ENCODE measurements at places on chromosomes 1 and 21.

GRCh38 chr1:34426325-34426896, 249.7 kb downstream of the C1orf94 start:
- DNase-seq, result peak; percentile 24

- DNase-seq, result peak; percentile 40
Measured at GRCh38 chr1:160108888-160109662, 6.5 kb upstream of the ATP1A2 start.

DNA sequence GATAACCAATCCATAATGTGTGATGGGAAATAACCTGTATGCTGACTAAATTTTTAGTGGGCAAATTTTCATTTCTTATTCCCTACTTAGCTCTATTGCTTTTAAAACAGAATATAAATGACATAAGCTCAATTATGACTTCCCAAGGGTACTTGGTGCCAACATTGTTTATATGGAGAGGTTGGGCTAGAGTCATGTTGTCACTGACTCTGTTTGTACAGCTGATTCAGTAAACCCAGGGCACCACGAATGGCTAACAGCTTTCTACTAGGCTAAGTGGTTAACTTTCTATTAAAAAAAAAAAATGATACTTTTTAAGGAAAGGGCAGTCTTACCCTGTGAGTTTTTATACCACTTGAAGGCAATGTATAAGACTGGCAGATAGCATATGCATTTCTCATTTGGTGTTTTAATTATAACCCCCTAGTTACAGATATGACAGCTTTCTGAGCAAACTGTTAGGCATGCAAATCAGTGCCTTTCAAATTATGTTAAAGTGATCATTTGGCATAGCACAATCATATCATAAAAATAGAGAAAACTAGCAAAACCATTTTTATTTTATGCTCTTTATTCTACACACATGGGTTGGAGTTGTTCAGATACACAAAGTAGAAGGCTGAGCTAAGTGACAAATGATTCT, 147.1 kb downstream of the DNM3 start:
- no peak for DNase-seq

DNA sequence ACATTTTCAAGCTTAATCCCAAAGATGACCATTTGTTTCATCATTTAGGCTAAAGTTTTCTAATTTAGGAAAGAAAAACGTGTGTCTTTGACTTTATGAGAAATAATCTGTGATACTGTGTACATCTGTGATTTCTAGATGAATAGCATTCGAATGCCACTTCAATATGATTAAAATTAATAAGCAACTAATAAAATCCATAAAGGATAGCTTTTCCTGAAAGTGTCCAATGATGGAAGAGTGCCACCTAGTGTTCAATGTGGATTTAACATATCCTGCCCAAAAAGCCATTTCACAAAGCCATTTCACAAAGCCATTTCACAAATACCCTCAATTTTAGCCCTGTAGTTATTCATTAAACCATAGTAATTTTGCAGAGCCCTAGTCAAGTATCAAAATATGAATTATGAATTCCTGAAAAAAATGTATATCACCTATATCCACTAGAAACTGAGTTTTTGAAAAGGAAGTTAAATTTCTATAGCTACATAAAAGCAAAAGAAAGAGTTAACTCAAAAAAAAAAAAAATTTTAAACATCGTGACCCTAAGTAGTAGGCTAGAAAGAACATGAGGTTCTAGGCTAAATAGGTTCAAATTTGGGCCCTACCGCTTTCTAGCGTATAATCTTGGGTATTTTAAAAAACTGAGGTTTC, 19.1 kb downstream of the NME7 start:
- peak; percentile 62 for DNase-seq

GRCh38 chr1:235864931-235865525, 1.7 kb downstream of the LYST start:
- peak; percentile 13 for DNase-seq

DNA sequence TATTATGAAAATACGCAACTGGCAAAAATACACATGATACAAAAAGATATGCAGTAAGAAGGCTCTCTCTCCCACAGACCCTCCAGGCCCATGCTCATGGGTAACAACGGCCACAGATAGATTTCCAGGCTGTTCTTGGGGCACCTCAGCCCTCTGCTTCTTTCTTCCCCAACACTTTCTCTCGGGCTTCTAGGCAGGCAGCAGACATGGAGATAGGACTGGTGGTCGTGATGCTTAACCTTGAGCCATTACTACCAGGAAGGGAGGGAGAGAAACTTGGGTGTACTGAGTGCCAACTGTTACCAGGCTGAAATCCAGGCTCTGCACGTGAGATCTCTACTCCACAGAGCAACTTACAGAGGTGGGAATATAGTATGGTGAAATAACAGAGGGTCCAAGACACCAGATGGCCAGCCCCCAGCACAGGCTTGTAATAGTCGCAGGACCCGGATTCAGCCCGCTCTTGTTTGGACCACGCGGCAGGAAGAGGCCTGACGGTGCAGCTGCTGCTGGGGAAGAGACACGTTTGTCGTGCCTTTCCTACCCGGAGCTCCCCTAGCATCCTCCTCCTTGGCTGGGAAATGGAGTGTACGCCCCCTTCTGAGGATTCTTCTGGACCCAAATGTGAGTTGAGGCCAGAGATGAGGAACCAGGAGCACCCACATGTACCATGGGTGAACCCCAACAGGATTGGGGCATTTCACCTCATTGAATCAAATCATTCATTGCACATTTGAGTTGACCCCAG, 441.1 kb upstream of the VAMP3 start:
- no peak for DNase-seq

DNA sequence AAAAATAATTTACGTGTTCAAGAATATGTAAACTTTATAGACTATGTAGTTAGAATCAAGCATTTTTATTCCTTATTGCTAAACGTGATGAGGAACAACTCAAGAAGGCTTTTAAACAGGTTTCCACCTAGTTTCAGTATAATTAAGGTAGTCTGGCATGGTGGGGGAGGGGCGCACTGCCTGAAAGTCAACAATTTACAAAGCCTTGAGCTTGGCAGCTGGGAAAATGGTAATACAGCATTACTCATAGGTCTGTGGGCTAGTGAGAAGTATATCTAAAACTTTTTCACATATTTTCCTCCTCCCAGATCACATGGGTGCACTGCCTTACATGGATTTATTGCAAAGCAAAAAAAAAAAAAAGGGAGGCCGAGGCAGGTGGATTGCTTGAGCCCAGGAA, 75.2 kb downstream of the EVI5 start:
- peak; percentile 76 for DNase-seq

DNA sequence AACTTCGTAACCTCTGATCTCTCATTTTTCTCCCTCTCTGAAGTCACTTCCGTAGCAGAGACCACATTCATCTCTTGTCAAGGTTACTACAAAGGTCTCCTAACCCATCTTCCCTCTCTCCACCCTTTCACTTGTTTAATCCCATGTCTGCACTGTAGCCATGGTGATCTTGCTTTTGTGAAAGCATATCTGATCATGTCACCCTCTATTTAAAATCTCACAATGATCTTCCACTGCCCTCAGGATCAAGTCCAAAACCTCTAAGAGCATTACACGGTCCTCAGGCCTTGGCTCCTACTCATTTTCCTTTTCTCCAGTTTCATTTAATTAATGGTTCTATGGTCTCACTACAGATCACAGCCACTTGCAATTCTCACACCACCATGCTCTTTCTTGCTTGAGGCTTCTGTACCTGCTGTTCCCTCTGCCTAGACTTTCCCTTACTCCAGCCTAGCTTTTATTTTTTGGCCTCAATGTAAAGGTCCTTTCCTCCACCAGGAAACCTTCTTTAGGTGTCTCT, 12.1 kb downstream of the ARHGEF11 start:
- DNase-seq, result no peak

- DNase-seq, result peak; percentile 72
Measured at GRCh38 chr1:15918962-15919715, 56.8 kb downstream of the ZBTB17 start.

GRCh38 chr1:41742219-41742618, 176.5 kb downstream of the HIVEP3 start:
- peak; percentile 68 for DNase-seq

DNA sequence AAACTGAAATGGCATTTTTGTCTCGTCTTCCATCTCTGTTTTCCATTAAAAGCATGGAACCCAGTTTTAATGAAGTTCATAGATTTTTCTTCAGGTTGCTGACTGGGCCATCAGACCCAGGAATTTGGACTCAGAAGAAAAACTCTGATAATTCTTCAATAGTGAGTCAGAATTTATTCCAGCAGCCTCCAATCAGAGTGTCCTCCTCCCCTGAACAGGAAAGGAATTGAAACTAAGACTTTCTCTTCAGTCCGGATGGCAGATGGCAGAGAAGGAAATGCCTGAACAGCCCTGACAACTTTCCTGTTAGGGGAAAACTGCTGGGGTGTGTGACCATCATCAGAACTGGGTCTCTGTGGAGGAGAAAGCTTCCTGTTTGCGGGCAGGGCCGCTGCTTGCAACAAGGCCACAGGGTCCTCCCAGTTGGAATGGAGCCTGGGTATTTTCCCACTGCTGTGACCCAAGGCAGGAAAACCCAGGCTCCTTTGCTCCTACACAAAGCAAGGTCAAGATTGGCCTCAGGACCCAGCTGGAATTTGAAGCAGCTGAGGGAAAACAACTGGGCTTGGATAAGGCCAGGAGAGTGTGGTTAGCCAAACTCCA, 20.7 kb downstream of the CD34 start:
- DNase-seq, result peak; percentile 88

GRCh38 chr1:97247196-97247595, 525.6 kb downstream of the PTBP2 start:
- no peak for DNase-seq

DNA sequence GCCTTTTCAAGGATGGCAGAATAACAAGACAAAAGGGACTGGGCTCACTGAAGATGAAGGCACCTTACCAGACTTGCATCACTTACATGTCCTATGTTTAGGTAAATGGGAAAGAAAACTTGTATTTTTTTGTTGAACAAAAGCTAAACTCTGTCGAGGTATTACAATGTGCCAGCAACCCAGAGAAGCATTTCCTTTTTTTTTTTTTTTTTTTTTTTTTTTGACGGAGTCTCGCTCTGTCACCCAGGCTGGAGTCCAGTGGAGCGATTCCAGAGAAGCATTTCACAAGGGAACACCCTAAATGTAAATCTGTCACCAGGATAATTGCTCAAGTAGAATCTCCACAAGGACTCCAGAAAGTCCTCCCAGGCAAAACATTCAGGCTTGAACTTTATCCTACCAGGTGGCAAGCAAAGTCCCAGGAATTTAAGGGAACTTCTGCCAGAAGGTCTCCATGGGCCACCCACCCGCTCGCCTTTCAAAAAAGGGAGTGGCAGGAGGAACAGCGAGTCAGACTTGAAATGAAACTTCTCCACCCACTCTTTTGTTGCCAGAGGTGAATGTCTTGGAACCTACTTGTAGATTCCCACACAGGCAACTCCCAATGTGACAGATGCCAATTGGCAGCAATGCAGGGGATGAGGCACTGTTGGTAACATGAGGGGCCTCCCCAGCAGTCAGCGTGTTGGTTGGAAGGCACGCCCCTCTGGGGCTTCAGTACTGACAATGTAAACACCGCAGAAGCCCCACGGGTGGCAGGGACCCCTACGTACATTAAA, 125.0 kb downstream of the TIAM1 start:
- DNase-seq, result peak; percentile 36

DNA sequence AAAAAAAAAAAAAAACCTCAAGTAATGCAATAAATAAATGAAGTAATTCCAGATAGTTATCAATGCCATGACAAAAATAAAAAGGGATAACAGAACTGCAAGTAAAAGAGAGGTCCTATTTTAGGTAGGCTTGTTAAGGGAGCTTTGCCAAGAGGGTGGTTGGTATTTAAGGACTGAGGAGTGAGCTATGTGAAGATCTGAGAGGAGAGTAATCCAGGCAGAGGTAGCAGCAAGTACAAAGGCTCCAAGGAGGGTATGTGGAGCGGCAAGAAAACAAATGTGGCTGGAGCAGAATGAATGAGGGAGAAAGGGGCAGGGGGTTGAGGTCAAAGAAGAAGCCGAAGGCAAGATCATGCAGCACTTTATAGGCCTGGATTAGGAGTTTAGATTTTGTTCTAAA, 59.9 kb upstream of the CDC42BPA start:
- DNase-seq, result no peak

- DNase-seq, result peak; percentile 31
Measured at GRCh38 chr1:25343872-25344271, 5.7 kb downstream of the TMEM50A start.

DNA sequence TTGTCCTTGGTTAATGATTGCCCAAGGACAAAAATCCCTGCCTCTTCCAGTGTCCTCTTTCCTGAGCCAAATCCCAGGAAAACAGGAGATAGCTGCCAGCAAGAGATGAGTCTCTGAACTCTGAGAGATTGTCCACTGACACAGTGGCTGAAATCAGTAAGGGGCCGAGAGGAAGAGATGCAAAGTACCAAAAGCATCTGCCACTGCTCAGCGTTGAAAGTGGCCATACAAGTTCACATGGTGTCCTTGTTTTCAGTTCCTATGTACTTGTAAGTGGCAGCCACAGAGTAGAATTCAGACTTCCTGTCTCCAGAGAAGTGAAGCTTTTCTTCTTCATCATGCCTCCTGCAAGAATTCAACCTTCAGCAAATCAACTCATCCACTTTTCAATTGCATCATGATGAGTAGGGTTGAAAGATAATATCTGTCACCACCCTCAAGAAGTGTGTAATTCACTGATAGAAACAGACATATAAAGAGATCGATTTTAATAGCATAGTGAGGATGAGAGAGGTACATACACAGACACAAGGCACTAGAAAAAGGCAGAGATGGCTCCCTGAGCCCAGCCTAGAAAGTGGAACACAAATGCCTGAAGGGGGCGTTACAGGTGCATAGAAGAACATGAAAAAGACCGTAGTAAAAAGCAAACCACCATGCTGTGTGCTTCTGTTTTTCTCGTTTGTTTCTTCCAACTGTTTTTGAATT, 185.8 kb downstream of the MRPL39 start:
- DNase-seq, result peak; percentile 73

GRCh38 chr21:44517175-44517899, 22.7 kb downstream of the KRTAP10-1 start:
- DNase-seq, result peak; percentile 9

- DNase-seq, result peak; percentile 65
Measured at GRCh38 chr1:29579821-29580425, 343.6 kb downstream of the PTPRU start.

DNA sequence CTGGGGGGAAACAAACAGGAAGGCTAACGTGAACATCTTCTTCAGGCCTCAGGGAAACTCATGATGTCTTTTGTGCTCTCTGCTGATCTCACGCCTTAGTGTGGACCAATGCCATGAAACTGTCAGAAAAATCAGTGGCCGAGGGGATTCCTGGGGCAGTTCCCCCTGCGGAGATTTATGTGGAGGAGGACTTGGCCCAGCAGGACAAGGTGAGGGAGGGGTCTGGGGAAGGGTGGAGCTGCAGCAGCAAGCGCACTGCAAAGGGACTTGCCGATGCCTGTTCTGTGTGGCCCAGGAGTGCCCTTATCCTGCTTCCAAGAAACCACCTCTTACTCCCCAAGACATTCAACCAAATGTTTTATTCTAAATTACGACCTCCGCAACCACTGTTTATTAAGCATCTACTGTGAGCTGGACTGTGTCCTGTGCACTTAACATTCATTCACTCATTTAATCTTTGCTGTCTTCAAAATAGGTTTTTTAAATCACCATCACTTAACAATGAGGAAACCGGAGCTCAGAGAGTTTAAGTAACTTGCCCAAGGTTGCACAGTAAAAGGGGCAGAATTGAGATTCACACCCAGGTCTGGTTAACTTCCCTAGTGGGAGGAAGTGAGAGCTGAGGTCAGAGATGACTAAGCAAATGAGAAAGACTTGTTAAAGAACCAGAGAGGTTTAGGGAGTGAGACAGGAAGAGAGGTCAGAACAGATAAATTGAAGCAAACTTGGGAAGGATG, 49.7 kb downstream of the FHAD1 start:
- DNase-seq, result peak; percentile 38

Data from kidney tubule cell (primary cell).